Erythroblast (primary cell): ENCODE measurements at places on chromosomes 12 and 14.
A peak's percentile ranks its signal among the peaks of the same experiment; 100 is the strongest.

DNA sequence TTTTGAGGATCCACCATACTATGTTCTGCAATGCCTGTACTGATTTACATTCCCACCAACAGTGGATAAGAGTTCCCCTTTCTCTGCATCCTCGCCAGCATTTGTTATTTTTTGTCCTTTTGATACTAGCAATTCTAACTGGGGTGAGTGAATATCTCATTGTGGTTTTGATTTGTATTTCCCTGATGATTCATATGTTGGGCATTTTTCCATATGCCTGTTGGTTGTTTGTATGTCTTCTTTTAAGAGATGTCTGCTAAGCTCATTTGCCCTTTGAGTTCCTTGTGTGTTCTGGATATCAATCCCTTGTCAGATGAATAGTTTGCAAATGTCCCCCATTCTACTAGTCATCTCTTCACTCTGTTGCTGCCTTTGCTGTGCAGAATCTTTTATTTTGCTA is 49.0 kb upstream of the MSRB3 start:
- DNase-seq: no peak

- DNase-seq: no peak
These were observed 11.7 kb upstream of the ITGB7 start for GRCh38 chr12:53218551-53219291.

- DNase-seq: peak; percentile 5
These were observed 168.6 kb downstream of the ALX1 start for GRCh38 chr12:85448548-85449139.

DNA sequence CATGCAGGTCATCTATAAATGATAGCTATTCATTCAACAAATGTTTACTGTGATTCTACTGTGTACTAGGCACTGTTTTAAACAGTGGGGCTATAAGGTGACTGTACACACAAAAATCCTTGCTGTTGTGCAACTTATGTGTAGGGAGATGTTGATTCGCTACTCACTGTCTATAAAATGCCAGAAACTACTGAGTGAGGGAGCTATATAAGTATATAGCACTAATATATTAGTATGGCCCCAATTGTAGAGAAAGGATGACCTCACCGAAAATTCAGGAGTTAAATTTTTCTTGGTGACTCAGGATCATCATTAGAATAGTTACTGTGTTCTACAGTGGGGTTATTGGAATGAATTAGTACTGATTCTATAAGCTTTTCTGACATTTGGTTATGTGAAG is 117.4 kb downstream of the TGFB3 start:
- DNase-seq: no peak

- DNase-seq: no peak
These were observed 51.3 kb upstream of the ZFP36L1 start for GRCh38 chr14:68844210-68844545.

DNA sequence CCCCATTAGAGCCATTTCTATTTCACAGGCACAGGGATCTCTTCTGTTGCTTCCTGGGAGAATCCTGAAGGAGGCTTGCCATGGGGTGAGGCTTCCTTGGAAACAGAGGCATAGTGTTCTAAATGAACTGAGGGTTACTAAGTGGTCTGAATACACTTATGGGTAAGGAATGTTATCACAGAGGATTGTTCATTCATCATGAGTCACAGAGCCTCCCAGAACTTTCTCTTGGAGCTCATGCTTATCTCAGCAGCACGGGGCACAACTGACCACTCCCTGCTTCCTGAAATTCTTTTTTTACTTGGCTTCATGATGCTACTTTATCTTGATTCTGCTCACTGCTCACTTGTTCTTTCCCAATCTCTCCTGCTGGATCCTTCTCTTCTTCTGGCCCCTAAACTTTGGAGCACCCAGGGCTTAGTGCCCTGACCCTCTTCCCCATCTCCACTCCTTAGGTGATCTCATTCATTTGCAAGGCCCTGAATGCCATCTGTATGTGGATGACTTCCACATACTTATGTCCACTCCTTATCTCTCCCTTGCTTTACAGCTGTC is 57.9 kb downstream of the ANO6 start:
- DNase-seq: peak; percentile 31

- DNase-seq: no peak
These were observed 5.8 kb downstream of the MON2 start for GRCh38 chr12:62472472-62472871.

DNA sequence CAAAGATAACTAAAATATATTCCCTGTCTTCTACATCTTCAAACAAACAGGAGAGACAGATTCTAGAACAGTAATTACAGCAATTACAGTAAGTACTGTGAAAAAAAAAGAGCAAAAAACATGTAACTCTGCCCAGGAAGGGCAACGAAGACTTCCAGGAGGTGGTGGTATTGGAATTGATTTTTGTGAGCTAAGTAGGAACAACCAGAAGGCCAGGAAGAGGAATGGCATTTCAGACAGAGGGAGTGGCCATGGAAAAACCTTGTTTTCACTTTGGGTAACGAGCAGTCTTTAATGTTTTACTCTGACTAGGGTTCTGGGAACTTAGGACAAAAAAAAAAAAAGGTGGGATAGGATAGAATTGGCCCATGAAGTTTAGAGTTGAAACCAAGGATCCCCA is 196.3 kb upstream of the PLEKHG7 start:
- DNase-seq: no peak

DNA sequence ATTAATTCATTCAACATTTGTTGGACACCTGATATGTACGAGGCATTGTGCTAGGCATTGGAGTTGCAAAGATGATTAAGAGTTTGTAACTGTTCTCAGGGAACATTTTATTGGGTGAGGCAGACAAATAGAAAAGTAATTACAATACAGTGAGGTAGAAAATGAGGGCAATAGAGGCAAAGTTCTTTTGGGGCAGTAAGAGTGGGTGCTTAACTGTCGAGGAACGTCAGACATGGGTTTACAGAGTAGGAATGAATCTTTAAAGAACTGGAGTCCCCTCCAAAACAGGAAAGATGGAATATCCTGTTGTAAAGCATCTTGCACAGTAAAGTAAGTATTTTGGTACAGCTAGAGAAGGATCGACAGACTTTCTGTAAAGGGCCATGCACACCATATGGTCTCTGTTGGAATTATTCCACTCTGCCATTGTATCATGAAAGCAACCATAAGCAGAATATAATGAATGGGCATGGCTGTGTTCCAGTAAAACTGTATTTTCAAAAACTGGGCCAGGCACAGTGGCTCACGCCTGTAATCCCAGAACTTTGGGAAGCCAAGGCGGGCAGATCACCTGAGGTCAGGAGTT is 9.1 kb downstream of the CREBL2 start:
- DNase-seq: no peak
